ENCODE measurements at places on chromosomes 16 and 17.

GRCh38 chr16:85220125-85220839 is 108.0 kb upstream of the CIBAR2 start:
- no peak for DNase-seq

DNA sequence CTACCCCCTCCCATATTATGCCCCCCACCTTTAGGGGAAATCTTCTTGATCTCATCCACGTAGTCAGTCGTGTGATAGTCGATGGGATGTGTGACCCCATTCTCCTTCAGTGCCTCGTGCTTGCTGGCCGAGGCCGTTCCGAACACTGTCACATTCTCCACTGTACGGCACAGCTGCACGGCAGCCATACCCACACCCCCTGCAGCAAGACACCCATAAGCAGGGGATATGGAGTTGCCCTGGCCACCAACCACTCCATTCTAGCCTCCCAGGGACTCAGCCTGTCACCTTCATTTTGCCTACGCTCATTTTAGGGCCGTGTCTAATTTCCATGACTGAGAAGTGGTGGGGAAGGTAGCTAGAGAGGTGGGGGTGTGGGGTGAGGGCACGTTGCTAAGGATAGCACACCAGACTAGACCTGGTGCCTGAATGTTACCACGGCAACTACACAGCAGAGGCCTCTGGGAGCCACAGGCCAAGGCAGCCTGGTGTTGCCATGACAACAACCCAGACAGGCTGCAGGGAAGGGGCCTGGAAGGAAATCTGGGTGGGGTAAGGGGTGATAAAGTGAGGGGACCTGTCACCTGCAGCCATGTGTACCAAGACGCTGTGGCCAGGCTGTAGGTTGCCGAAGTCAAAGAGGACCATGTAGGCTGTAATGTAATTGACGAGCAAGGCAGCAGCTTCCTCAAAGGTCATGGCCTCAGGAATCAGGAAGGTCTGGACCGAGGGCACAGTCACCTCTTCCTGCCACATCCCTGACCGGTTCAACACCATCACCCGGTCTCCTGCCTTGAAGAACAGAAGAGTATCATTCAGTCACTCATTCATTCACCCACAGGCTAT is 4.0 kb downstream of the VAT1 start:
- no peak for DNase-seq

DNA sequence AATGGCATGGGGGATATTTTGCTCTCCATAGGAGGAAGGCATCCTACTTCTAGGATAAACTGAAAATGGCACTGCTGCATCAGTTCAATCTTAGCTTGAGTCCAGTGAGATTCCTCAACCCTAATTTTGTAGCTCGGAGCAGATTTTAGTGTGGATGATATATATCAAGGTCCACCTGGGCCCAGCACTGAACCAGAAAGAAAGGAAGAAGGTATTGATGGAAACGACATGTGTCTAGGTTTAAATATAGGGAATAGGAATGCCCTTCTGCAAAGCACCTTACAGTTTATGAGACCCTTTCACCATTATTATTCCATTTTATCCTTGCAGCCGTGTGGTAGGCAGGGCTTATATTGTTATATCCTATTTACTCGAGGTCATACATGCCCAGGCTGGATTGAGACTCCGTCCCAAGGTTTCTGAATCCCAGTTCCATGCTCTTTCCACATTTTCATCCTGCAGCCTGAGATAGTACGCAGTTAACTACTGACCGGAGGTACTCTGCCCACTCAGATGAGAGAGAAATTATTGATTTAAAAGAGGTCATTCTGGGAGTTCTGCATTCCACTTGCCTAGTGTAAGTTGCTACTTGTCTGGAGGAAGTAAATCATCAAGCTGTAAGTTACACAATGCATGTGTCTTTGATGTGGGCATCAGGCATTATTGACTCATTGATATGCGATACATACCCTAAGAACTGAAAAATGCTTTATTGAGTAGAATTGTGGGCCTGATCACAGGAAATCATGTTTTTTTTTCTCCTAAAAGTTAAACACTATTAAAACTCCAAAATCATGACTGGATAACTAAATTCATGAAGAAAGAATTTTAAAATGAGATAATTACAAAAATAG is 10.1 kb downstream of the KRT39 start:
- no peak for DNase-seq

DNA sequence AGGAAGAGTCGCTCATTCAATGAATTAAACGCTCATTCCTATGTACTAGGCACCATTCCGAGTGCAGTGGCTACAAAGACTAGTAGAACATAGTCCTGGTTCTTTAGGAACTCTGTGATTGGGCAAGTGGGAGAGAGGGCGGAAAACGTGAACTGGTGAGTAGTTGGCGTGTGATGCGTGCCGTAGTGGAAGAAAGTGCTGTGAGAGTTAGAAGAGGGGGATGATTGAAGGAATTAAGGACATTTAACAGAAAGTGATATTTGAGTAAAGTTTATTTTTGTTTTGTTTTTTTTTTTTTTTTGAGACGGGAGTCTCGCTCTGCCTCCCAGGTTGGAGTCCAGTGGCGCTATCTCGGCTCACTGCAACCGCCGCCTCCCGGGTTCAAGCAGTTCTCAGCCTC is 7.9 kb upstream of the SLFN14 start:
- DNase-seq, result no peak

- no peak for DNase-seq
These were observed 15.8 kb downstream of the SLC7A5 start for GRCh38 chr16:87853411-87854052.

DNA sequence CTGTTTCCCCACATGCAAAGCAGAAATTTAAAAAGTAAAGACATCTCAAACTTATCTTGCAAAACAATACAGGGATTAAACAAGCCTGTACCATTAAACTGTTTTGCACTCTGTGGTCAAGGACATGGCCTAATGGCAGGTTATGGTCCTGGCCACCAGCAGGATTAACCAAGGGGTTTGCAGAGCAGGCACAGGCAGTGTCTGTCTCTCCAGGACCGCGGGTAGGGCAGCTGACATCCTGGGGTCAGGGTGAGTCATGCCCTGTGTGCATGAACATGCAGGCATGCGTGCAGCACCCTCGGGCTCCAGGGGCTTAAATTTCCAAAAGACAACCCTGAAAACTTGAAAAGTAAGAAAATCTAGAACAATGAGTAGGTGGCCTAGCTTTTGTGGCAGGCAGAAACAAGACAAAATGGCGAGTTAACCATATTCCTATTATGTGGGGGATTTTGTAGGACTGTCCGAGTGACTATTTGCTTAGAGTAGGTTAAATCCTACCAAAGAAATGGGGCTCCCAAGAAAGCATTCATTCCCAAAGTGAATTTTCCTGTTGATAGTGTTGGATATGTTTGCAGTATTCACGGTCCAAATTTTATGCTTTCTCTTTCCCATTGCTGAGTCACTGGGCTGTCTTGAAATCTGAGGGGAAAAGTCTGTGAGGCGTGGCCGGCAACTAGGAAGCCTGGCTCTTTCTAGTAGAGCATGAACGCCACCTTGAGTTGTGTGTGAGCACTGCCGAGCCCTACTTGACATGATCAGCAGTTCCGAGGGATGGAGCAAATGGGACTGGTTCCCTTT is 158.4 kb upstream of the FAM20A start:
- peak; percentile 47 for DNase-seq

DNA sequence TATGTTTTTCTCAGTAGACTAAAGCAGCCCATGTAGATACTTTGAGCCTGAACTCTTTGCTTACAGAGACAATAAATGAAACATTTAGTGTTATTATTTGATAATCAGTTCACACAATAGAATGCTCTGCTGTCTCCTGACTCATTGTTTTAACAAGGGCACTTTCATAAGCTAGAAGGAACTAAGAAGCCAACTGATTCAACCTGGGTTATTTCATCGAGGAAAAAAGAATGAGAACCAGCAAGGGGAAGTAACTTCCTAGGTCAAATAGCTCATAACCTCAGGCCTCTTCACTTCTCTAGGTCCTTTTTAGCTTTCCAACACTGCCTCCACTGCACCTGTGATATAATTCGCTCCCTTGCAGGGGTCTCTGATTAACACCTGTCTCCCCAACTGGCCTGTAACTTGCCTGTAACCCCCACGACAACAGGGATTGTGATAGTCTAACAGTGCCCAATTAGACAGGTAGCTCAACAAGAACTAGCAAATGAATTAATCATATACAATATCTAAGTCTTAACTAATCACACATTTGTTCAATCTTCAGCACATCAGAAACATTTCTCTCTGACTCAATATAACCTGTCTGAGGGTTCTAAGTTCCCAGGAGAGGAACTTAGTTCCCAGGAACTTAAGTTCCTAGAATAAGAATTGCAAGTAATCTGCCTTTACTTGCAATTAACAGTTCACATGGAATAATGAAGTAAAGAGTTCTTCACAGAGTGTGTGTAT is 34.8 kb downstream of the RFFL start:
- DNase-seq, result peak; percentile 17

GRCh38 chr16:49337814-49338350 is 35.7 kb upstream of the C16orf78 start:
- no peak for DNase-seq

DNA sequence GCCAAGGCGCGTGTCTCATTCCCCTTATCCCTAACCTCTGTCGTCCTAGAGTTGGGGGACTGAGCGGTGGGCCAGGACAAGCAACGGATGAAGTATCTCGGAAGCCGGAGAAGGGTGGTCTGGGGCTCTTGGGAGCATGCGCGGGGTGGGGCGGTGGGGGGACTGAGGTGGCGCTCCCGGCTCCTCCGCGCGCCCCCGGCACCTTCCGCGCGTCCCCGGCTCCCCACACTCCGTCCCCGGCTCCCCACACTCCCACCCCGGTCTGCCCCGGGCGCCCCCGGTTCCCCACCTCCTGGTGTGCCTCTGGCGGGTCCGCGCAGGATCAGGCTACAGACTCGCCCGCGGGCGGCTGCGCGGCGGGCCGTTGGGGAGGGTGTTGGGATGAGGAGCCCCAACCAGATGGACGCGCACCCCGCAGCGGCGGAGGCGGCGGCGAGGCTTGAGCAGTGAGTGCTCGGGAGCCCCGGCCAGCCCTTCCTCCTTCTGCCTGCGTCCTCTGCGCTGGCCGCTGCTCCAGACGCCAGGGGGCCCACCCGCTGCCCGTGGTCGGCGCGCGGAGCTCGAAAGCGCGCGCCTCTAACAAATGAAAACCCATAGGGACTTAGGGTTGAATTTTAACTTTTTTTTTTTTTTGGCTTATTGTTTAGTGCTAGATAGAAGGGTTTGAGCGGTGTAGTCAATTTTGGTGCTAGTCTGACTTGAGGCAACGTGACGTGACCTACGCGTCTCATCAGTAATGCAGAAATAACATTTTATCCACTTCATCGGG is 5.6 kb upstream of the CRYM start:
- no peak for DNase-seq

DNA sequence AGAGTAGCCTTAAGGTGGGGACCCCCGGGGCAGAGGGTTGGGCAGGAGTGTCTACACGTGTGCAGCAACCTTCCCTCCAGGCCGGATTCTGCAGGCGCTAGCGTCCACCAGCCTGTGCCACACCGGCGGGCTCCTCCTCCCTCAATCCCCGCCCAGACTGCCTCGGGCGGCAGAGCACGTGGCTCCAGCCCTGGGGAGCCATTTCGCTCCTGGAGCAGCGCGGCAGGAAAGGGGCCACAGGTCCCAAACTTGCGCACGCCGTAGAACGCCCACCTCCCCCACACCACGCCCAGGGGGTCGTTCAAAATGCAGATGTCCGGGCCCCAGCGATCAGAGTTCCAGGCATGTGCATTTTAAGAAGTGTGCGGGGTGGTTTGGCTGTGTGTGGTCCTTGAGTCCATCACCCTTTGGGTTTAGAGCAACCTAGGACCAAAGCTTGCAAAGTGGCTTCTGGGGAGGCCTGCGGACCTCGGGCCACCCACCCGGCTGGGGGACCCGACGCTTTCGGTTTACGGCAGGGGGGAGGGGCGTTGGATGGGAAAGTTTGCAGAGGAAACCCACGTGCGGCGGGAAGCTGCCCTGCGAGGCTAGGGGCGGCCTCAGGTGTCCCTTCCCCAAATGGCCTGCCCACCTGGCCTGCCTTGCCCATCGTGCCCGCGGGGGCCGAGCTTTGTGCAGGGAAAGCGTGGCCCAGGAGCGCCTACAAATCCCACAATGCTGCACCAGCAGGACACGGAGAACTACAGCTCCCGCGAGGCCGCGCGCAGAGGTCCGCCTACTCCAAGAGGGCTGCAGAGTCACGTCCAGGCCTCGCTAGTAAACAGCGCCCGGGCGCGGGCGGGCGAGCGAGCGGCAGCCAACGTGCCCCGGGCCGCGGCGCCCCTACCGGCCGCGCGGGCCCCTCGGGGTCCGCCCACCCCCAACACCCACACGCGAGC is 1.4 kb downstream of the TFAP4 start:
- DNase-seq, result peak; percentile 85

DNA sequence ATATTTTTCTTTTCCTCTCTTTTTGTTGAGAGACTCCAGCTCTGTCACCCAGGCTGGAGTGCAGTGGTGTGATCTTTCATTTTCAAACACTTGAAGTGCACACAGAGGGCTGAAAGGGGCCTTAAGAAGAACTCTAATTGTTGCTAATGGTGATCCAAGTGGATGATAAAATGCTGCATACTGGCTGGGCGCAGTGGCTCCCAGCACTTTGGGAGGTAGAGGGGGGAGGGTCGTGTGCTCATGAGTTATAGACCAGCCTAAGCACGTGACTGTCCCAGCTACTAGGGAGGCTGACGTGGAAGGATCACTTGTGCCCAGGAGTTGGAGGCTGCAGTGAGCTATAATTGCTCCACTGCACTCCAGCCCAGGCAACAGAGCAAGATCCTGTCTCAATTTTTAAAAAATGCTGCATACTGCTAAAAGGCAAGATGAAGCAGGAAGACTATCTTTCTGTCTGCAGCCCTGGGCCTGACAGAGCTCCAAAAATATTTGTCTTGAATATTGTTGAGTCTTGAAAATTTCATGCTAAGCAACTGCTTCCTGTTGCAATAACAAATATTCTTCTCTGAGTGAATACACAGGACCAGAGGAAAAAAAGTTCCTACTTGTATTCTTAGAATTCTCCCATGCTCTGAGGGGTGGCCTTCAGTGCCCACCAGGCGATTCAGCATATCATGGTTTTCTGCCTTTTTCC is 63.7 kb upstream of the AKTIP start:
- no peak for DNase-seq

GRCh38 chr16:9658164-9658563 is 524.1 kb downstream of the GRIN2A start:
- no peak for DNase-seq

- no peak for DNase-seq
These were observed 38.4 kb downstream of the WIPI1 start for GRCh38 chr17:68418876-68419275.

DNA sequence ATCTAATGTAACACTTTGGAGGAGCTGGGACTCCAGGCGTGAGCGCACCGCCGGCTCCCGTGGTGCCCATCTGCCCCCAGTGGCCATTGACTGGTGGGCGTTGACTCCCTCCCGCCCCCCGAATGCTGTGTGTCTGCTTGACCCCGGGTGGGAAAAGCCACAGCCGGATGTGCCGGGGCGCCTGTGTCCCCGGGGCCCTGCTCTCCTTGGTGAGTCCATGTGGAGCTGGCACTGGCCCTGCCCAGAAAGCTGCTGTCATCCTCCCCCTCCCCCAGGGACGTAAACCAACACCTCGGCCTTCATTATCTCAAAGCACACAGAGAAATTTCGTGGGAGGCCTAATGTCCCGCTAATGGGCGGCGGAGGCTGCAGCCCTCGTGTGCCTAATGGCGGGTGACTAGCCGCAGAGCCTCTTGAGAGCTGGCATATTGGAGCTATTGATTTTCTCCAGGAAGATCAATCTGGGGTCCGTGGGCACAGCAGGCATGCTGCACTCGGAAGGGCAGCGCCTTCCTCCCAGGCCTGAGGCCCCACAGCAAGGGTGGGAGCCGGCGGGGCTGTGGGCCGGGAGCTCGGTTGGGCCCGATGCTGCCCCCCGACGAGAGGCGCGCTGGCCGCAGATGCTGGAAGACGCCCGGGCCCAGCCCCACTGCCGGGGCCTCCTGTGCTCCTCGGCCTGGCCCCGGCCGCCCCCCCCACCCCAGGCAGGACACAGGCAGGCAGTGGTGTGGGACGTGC is 4.0 kb upstream of the PERCC1 start:
- no peak for DNase-seq

All from KG1 (cell line).